ENCODE measurements at places on chromosomes 1 and 21.

DNA sequence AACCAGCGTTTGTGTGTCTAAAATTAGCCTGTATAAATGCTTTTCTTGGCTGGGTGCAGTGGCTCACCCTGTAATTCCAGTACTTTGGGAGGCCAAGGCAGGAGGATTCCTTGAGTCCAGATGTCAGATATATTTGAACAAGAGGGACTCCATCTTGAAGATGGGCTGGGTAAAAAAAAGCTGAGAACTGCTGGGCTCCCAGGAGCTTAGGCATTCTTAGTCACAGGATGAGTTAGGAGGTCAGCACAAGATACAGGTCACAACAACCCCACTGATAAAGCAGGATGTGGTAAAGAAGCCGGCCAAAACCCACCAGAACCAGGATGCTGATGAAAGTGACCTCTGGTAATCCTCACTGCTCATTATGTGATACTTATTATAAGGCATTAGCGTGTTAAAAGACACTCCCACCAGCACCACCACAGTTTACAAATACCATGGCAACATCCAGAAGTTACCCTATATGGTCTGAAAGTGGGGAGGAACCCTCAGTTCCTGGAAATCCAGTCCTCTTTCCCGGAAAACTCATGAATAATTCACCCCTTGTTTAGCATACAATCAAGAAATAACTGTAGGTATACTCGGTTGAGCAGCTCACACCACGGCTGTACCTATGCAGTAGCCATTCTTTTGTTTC lies 36.2 kb upstream of the ZNF496 start:
- no peak for DNase-seq

GRCh38 chr1:55168353-55168752 lies 46.8 kb downstream of the USP24 start:
- no peak for DNase-seq

GRCh38 chr1:150576367-150576711 lies 3.1 kb downstream of the MCL1 start:
- DNase-seq = no peak

DNA sequence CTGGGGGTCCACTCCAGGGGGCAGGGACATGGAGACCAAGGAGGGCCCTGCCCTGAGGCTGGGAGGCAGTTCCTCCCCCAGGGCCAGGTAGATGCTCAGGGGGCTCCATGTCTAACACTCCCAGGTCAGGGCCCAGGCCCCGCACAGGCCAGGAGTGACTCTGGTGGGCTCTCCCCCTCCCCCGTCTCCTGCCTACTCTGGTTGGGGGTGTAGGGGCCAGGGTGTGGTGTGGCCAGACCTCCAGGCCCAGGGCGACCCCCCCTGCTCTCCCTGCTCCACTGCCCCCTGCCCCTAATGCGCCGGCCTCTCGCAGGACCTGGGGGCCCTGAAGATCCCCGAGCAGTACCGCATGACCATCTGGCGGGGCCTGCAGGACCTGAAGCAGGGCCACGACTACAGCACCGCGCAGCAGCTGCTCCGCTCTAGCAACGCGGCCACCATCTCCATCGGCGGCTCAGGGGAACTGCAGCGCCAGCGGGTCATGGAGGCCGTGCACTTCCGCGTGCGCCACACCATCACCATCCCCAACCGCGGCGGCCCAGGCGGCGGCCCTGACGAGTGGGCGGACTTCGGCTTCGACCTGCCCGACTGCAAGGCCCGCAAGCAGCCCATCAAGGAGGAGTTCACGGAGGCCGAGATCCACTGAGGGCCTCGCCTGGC lies 19.7 kb upstream of the CCDC27 start:
- no peak for DNase-seq
